Hypothalamus (tissue), 51 donors: ENCODE measurements at places on chromosomes 7 and 10.
A peak's percentile ranks its signal among the peaks of the same experiment; 100 is the strongest.

- DNase-seq = peak; percentile 90
Measured at GRCh38 chr10:92242910-92243671, 47.8 kb downstream of the CPEB3 start.

DNA sequence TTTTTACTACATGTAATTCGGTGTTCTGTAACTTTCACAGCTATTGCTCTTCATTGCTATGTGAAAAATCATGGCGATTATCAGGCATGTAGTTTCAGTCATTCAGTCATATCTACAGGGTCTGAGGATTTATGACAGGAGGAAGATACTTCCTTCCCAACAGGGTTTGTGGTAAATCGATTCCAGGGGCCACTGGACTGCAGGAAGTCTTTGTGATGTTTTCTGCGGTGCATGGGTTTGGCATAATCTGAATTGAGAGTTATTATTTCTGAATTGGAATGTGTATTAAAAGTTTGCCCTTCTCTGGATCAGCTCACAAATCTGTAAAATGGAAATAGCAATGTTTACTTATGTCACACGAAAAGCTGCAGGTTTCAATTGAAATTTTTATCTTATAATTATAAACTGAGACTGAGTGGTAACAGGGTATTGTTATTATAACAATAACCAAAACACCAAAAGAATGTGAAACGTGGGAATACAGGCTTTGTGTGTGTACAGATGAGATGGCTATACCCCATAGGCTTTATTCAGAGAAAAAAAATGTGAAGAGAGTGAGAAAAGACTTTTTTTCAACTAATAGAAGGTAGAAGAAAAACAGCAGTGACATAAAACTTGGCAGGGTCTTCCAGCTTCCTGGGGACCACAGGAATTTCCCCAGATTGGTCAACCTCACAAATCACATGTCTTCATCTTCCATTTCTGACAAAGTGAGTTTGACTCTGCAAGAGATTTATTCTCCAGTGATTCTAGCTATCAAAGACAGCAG is 307.7 kb upstream of the NFE2L3 start:
- no peak for DNase-seq

- DNase-seq = no peak
Measured at GRCh38 chr7:151470711-151471110, 30.8 kb upstream of the CRYGN start.

- DNase-seq = no peak
Measured at GRCh38 chr7:107014387-107015023, 30.0 kb upstream of the PRKAR2B start.

DNA sequence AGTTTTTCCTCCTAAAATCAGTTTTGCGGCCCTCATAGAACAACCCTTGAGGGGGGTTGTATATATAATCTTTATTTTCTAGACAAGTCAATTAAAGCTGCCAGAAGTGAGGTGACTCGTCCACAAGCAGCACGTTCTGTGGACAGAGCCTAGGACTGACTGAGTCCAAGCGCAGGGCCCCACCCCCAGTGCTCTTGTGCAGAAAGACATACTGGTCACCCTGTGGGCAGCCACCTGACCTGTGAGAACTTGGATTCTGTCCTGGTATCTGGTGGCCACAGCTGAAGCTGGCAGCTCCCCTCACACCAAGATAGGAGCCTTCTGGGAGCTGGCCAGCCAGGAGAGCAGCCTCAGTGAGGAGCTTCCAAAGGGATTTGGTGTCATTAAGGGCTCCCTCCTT is 89.3 kb downstream of the GRK5 start:
- no peak for DNase-seq

DNA sequence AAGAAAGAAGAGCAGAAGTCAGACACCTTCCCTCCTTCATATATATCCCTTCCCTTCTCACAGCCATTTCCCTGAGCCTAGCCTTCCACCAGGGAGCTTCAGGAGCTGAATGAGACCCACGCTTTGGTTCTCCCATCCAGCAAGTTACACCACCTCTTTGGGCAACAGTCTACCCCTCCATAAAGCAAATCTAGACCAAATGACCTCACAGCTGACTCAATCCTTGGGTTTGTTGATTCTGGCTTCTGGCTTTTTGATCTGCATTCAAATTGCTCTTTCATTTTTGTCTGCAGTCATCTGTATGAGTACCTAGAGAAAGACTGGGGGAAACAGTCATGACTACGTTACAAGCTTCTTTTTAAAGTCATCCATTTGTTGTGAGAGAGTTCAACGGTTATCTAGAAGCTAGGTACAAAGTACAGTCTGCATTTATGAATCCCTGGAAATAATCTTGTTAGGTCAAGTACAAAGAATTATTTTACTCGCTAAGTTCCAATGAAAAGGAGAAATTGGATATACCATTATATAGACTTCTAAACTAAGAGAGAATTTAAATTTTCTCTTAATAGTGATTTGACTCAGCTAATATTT is 86.3 kb downstream of the RAB11FIP2 start:
- no peak for DNase-seq

DNA sequence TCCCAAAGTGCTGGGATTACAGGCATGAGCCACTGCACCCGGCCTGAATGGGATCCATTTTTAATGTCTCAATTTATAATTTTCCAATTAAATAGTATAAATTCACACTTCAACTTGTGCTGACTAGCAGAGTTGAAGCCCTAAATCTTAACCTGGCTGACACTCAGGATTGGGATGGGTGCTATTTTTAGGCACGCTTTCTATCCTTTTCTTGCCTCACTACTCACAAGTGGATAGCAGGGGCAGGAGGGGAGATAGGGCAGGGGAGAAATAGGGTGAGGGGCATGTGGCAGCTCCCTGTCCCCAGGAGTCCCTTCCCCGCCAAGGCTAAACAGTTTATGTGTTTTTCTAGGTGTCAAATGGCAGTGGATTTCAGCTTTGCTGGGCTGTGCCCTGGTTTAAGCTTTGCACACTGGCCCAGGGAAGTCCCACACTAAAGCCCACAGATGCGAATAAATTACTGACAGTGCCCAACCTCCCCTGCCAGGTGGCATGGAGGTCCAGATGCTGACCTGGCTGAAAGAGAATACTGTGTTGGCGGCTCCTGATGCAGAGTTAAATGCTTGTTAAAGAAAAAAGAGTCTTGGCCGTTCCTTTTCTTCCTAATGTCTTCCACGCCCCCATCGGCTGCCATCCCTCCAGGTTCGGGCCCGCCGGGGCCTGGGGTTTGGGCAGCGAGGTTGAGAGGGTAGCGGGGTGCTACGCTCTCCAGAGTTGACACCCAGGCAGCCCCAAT is 36.2 kb upstream of the EFCAB10 start:
- no peak for DNase-seq

- no peak for DNase-seq
Measured at GRCh38 chr7:140232957-140233917, 56.5 kb upstream of the KDM7A start.

DNA sequence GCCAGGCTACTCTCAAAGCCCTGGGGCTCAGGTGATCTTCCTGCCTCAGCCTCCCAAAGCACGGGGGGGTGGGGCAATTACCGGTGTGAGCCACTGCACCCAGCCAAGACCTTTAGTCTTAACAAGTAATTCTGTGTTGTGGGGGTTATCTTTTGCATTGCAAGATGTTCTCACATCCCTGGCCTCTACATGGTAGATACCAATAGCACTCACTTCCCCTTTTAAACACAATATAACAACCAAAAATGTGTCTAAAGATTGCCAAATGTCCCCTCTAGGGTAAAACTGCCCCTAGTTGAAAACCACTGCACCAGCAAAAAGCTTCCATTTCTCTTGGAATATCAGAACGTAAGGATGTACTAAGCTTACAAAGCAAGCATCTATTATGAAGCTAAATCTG is 225.0 kb downstream of the CTNNA3 start:
- no peak for DNase-seq

- DNase-seq = no peak
Measured at GRCh38 chr10:27625452-27626211, 120.0 kb downstream of the MKX start.

DNA sequence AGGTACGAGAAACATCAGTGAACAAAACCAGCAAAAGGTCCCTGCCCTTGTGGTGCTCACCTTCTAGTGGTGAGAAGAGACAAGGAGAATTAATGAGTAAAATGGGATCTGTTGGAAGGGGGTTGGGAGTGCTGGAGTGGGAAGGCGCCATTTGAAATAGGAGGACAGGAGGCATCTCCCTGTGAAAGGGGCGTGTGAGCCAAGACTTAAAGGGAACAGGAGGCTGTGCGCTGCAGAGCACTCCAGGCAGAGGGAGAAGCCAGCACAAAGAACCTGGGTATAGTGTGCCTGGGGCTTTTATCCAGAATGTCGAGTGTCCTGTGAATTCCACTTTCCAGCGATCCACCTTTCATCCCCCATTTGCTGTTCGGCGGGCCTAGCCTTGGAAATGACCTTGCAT is 497.9 kb upstream of the GALNT17 start:
- no peak for DNase-seq

DNA sequence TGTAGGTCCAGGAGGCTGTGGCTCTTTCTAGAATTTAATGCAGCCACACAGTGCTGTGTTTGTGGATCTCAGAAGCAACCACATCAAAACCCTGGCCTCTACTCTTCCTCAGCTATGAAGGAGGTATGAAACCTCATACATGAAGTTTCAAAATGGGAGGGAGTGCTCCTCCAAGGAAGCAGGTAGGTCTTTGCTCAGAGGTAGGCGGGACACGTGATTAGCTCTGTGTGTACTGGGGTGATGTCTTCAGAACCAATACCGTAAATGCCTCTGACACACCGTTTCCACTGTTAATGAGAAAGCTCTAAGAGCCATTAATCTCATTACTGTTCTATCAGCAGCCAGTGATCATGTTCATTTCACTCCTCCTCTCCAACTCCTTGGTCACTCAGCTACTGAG is 126.1 kb downstream of the PLXNA4 start:
- no peak for DNase-seq

- no peak for DNase-seq
Measured at GRCh38 chr10:5905854-5906507, 15.9 kb downstream of the FBH1 start.

GRCh38 chr10:107665459-107665858 is 501.0 kb upstream of the SORCS1 start:
- DNase-seq = no peak

DNA sequence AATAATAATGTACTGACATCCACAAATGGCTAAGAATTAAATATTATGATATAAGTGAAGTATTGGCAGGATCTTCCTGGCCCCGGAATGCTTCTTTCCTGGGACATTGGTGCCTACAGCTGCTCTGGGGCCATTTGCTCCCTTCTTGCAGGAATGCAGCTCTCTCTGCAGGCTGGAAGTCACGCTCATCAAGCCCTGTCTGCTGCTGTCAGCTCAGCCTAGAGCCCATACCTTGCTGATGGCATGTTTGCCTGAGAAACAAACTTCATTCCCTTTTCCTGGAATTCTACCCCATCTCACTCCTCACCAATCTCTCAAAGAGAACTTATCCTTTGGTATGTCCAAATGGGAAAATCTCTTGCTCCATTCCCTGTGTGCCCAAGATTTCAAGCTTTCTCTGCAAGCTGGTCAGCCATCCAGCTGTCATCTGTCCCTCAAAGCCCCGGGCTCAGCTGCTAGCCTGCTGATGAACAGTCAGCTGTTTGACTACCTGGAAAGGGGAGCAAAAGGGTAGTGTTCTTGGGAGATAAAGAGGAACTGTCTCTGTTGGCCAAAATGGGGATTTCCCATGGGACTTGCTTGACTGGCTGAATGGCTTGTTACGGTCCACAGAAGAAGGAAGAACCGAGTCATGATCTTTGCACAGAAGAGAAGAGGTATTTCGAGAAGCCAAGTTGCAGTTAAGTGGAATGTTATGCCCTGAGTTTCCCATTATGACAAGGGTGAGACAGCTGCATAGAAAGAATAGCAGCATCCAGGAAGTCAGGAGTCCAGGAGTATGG is 12.0 kb upstream of the RASSF4 start:
- no peak for DNase-seq

DNA sequence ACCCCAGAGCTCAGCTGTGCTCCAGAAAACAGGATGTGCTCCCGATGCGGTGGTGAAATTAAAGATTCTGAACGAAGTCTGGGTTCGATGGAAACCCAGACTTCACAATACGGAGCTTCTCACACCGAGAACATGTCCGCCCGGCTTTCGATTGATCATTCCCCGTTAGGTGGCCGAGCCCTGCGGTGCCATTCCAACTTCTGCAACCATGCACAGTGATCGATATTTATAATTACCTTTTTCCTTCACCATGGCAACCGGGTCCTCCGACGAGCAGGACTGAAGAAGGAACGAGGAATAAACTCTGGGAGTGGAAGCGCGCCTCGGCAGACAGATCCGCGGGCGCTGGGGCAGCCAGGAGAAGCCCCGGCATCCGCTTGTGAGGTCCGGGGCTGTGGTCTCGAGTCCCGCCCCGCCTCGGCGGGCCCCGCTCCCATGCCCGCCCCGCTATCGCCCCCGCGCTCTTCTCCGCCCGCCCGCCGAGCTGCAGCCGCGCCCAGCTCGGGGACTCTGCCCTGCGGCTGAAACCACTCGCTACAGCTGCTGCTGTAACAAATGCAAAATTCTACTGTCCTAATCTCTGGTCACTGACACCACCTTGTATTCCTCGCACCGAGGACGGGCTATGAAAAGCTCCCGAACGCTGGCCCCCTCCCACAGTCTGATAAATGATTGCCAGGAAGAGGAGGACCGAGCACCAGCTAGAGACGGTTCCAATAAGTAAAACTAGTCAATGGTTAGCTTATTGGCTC is 26.2 kb downstream of the ABLIM1 start:
- no peak for DNase-seq

- DNase-seq = no peak
Measured at GRCh38 chr7:143494622-143495021, 16.9 kb downstream of the TAS2R41 start.

DNA sequence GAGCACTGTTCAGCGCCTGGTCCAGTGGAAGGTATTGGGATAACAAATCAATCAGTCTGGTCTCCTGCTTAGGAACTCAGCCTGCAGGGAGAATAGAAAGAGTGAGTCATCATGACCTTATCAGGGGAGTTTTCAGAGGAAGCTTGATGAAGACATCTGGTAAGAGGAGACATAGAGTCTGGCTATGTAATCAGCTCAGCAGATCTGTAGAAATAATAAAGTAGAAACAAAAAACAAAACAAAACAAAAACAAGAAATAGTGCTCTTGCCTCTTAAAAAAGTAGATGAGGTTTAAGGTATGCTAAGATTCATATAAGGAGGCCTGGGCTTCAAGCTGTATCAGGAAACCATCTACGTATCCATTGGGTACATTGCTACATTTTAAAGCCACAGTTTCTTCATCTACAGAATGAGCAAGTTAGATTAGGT is 14.4 kb downstream of the TAS2R41 start:
- no peak for DNase-seq

DNA sequence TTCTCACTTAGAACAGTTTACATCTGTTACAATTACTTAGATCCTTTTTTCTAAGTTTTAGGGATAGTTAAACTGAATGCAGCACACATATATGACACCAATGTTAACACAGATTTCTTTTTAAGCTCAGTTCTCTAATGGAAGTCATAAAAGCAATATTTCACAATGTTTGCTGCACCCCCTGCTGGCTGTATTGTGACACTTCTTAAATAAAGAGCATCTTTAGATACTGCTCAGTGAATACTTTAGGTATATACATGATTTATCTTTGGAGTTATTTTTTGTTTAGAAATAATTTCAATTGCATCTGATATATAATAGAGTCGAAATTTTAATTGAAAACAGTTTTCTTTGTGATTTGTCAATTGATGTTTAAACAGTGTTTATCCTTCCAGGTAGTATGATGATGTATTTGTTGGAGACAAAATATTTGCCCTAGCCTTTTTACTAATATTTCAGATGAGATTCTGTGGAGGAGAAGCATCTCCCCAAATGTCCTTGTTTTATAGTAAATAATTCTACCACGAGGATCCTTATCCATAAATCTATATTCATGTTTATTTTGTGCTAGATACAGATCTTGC is 174.4 kb downstream of the ST7 start:
- no peak for DNase-seq
